ENCODE measurements at places on chromosomes 1 and 21.
A peak's percentile ranks its signal among the peaks of the same experiment; 100 is the strongest.

- no peak for DNase-seq
Measured at GRCh38 chr1:119724611-119725218, 13.0 kb downstream of the PHGDH start.

DNA sequence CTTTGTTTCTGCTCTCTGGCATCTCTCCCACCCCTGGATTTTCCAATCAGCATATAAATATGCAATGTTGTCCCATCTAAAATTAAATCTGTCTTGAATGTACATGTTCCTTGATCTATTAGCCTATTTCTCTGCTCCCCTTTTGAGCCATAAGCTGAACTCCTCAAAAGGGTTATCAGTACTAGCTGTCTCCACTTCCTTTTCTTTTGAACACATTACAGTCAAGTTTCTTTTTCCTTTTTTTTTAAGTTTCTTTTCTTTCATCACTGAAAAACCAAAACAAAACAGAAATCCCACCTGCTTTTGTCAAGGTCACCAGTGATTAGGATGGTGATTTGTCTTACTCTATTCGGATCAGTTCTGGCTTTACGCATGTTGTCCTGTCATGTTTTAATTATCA is 29.3 kb downstream of the XCL2 start:
- no peak for DNase-seq

DNA sequence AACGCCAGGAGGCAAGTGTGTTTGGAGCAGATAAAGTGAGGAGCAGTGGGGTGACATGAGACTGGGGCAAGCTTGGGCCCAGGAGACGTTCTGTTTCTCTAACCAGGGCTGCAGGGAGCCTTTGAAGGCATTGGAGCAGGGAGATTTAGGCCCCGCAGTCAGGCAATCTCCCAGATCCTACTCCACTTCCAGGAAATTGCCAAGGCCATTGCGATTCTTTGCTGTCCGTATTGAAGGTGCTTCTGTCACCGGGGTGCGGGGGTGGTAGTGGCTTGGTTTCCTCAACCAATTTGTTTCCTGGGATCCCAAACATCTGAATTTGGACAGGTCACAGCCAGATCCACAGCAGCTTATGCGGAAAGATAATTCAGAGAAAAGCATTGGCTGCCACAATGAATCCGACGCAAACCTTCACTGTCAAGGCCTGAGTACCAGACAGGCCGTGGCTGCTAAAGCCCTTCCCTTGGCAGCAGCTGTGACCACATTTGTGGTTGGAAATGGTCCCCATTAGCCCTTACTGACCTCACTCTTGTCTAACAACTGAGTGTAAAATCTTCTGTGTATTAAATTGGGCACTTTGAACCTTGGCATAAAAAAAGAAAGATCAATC is 385.6 kb downstream of the PTPRU start:
- DNase-seq = no peak

GRCh38 chr1:208535511-208535910 is 291.3 kb upstream of the PLXNA2 start:
- no peak for DNase-seq

- DNase-seq = no peak
Measured at GRCh38 chr21:36237441-36237840, 80.8 kb downstream of the DOP1B start.

GRCh38 chr1:204996981-204997380 is 46.0 kb upstream of the CNTN2 start:
- no peak for DNase-seq

- DNase-seq = peak; percentile 33
Measured at GRCh38 chr1:39575191-39576015, 1.2 kb downstream of the PABPC4 start.

GRCh38 chr1:110605901-110606656 is at the start of gene KCNA2:
KCNA2 (minus strand) TSS chr1:110606358; CDS start chr1:110604782, 1,576 bp downstream.
- no peak for DNase-seq

DNA sequence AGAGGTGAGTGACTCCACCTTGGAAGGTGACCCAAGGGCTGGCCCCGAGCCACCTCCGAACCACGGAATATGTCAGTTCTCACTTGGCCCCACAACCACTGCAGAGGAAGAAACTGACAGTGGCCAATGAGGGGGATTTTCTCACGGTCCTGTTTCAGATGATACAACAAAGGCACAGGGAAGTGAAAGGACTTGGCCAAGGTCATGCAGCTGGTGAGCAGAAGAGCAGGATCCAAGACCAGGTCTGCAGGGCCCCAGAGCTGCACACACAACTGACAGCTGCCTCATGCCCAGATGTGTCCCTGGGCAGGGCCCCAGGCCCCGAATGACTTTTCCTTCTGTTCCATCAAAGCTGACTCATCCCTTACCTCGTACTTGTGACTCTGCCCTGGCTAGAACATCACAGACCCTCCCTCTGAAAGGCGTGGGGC is 25.8 kb upstream of the EVA1B start:
- DNase-seq = no peak

GRCh38 chr21:38095220-38095619 is 161.6 kb upstream of the KCNJ15 start:
- DNase-seq = no peak
